ENCODE measurements at places on chromosomes 16 and 17. TPM values are rescaled to one million over a fixed set of nuclear protein-coding genes. Genes with fewer than 3 reads are reported as not detected.

- peaks cover 43% of the 10 kb centered on the region for H3K4me1 ChIP-seq
- H3K27ac ChIP-seq, result 0 out of 2 replicates have a peak overlapping the region, but pooled peaks have one; percentile 5
- H3K27me3 ChIP-seq, result no peaks in the 10 kb centered on the region
These were observed 43.8 kb upstream of the CDH13 start for GRCh38 chr16:82582975-82583374.

DNA sequence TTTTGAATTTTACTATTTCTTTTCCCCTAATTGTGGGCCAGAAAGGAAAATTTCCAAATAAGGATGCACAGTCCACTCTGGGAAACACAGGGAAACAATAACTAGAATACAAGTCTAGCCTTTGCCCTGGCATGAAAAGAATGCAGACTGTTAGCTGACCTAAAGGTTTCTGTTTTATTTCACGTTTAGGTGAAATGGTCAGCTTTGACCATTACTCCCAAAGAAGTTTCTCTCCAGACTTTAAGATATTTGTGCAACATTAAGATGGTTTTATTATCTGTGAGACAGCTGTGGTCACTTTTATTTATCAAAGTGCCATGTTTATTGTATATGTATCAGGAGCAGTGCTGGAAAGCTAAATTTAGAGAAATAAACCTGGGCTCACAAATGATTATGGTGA lies 163.9 kb downstream of the SPECC1 start:
- peak overlapping the region; percentile 85 for H3K27ac ChIP-seq

- peaks cover 4% of the 10 kb centered on the region for H3K4me1 ChIP-seq
- H3K27ac ChIP-seq, result no peak overlapping the region
- H3K27me3 ChIP-seq, result no peaks in the 10 kb centered on the region
- peaks cover 89% of the 10 kb centered on the region for H3K36me3 ChIP-seq
These were observed 18.8 kb upstream of the LASP1NB start for GRCh38 chr17:38906460-38907228.

- DNase-seq, result no peak
- H3K36me3 ChIP-seq, result no peaks in the 10 kb centered on the region
- H3K4me1 ChIP-seq, result no peaks in the 10 kb centered on the region
- no peaks in the 10 kb centered on the region for H3K27me3 ChIP-seq
- no peak overlapping the region for H3K27ac ChIP-seq
These were observed 25.3 kb upstream of the TRPV3 start for GRCh38 chr17:3582915-3583314.

DNA sequence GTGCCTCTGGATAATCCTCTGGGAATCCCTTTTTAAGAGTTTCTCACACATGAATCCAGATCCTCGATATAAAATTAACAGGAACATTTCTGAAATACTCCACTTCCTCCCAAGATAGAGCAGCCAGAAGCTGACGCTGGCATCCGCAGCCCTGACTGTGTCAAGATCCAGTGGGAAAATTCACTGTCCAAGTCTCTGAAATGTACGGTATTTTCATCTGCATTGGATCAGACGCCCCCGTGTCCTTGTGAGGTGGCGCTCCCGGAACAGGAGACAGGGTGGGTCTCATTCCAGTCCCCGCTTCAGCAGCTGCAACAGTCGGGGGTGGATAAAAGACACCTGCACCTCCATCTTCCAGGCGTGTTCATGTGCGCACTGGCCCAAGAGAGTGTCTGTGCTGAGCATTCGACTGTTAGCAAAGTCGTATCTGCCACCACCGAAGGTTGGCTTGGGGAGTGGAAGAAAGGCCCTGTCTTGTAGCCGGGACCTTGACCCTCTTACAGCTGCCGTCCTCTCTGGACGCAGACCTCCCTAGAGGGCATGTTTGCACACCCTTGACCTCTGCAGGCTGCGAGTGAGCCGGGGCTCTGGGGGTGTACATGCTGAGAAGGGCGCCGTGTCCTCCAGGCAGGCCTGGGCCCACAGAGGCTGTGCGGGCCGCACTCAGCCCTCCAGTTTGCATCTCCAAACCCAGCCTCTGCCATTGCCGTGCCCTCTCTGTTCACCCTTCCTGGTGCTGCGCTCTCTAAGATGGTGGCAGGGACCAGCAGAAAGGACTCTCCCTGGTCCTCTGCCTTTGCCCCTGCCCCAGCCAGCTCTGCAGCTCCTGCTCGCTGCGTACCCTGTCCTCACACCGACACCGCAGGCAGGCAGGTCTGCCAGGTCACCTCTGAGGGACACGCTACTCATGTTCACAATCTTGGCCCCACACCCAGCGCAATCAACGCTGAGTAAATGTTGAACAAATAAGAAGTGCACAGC lies 72.0 kb upstream of the CHMP6 start:
- H3K27ac ChIP-seq, result no peak overlapping the region
- DNase-seq, result no peak
- no peaks in the 10 kb centered on the region for H3K27me3 ChIP-seq
- H3K4me3 ChIP-seq, result no peak overlapping the region

GRCh38 chr16:85825326-85825725 lies 25.8 kb downstream of the COX4I1 start:
- H3K36me3 ChIP-seq, result no peaks in the 10 kb centered on the region
- DNase-seq, result no peak
- peaks cover 8% of the 10 kb centered on the region for H3K27me3 ChIP-seq
- no peak overlapping the region for H3K4me3 ChIP-seq

DNA sequence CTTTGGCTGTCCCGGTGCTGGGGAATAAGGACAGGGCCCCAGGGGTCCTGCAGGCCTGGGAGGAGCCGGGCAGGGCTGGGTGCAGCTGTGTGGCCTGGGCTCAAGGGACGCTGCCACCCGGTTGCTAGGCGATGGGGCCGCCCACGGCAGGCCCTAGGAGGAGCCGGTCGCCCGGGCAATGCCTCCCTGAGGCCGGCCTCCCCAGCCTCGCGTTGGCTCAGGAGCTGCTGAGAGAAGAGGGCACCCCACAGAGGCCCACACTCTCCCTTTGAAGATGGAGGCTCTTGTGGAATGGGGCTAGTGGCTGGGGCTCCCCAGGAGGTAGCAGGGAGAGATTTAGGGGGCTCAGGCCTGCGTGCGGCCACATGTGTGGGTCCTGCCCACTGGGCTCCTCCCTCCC lies at the start of gene CIBAR2:
Gene CIBAR2 (minus strand): TSS at position 109 of the 400 bp plus-strand sequence. CDS start 120 bp downstream, outside the sequence.
- no peaks in the 10 kb centered on the region for H3K27me3 ChIP-seq
- DNase-seq, result no peak
- no peaks in the 10 kb centered on the region for H3K36me3 ChIP-seq
- no peak within 1 kb of the TSS for H3K27ac ChIP-seq

DNA sequence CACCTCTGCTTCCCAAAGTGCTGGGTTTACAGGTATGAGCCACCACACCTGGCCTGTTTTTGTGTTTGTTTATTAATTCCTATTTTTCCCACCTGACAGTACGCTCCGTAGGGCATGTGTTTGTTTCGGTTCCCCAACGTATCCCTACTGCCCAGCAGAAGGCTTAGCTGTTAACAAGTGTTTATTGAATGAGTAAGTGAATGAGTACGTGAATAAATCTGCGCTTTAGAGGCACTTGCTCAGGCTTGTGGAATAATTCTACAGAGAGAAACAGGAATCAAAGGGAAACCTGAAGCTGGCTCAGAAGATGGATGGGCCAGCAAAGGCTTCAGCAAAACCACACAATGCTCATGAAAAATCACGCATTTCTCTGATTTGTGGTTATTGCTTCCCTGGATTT lies 647.9 kb downstream of the MAF start:
- no peak overlapping the region for H3K27ac ChIP-seq
- H3K4me3 ChIP-seq, result no peak overlapping the region
- no peaks in the 10 kb centered on the region for H3K4me1 ChIP-seq
- no peak for DNase-seq

GRCh38 chr16:27706866-27707685 lies 157.1 kb downstream of the KATNIP start:
- no peak for DNase-seq
- 0 out of 2 replicates have a peak, but pooled peaks cover 5% of the 10 kb centered on the region for H3K36me3 ChIP-seq
- H3K4me1 ChIP-seq, result peaks cover 10% of the 10 kb centered on the region

GRCh38 chr16:75806487-75806886 lies 80.2 kb upstream of the CPHXL start:
- H3K27me3 ChIP-seq, result no peaks in the 10 kb centered on the region
- no peaks in the 10 kb centered on the region for H3K4me1 ChIP-seq
- H3K36me3 ChIP-seq, result no peaks in the 10 kb centered on the region

GRCh38 chr16:12336141-12336540 lies 359.6 kb downstream of the SNX29 start:
- H3K27me3 ChIP-seq, result no peaks in the 10 kb centered on the region
- no peak for DNase-seq
- no peak overlapping the region for H3K4me3 ChIP-seq
- peaks cover 11% of the 10 kb centered on the region for H3K4me1 ChIP-seq
- H3K36me3 ChIP-seq, result no peaks in the 10 kb centered on the region

- H3K27me3 ChIP-seq, result no peaks in the 10 kb centered on the region
- no peak for DNase-seq
- no peak overlapping the region for H3K4me3 ChIP-seq
- no peaks in the 10 kb centered on the region for H3K4me1 ChIP-seq
- no peaks in the 10 kb centered on the region for H3K36me3 ChIP-seq
These were observed 74.5 kb upstream of the RCVRN start for GRCh38 chr17:9979463-9979995.

DNA sequence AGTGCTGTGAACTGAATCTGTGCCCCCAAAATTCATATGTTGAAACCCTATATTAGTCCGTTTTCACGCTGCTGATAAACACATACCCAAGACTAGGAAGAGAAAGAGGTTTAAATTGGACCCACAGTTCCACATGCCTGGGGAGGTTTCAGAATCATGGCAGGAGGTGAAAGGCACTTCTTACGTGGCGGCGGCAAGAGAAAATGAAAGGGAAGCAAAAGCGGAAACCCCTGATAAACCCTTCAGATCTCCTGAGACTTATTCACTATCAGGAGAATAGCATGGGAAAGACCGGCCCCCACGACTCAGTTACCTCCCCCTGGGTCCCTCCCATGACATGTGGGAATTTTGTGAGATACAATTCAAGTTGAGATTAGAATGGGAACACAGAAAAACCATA lies 3.7 kb upstream of the SPDYE4 start:
- no peak overlapping the region for H3K4me3 ChIP-seq
- H3K27ac ChIP-seq, result no peak overlapping the region
- H3K36me3 ChIP-seq, result no peaks in the 10 kb centered on the region
- H3K27me3 ChIP-seq, result no peaks in the 10 kb centered on the region

GRCh38 chr17:29495011-29495410 lies 71.8 kb downstream of the ABHD15 start:
- no peak for DNase-seq
- H3K27me3 ChIP-seq, result no peaks in the 10 kb centered on the region
- H3K27ac ChIP-seq, result no peak overlapping the region
- no peak overlapping the region for H3K4me3 ChIP-seq
- H3K36me3 ChIP-seq, result peaks cover 63% of the 10 kb centered on the region

- H3K4me1 ChIP-seq, result no peaks in the 10 kb centered on the region
- no peaks in the 10 kb centered on the region for H3K36me3 ChIP-seq
- H3K27ac ChIP-seq, result no peak overlapping the region
- H3K27me3 ChIP-seq, result no peaks in the 10 kb centered on the region
These were observed 514.4 kb upstream of the SALL1 start for GRCh38 chr16:51665436-51665998.

DNA sequence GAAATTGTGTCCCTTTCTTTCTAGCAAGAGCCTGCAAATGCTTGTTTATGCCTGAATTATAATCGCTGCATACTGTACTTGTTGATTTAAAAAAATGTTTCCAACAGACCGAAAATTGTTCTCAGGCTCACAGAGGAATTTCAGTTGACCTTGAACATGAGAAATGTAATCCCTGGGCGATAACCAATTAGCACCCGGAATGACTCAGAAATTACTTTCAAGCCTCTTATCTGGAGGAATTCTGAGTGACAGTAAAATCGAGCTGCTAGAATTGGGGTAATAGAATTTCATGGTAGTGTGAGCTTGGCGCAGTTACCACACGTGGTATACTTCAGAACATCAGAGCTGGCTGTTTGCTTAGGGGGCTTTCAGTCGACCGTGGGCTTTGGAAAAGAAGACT lies 139.1 kb upstream of the CACNG3 start:
- no peak overlapping the region for H3K4me3 ChIP-seq
- no peaks in the 10 kb centered on the region for H3K4me1 ChIP-seq
- H3K27me3 ChIP-seq, result no peaks in the 10 kb centered on the region
- no peak overlapping the region for H3K27ac ChIP-seq
- DNase-seq, result no peak

DNA sequence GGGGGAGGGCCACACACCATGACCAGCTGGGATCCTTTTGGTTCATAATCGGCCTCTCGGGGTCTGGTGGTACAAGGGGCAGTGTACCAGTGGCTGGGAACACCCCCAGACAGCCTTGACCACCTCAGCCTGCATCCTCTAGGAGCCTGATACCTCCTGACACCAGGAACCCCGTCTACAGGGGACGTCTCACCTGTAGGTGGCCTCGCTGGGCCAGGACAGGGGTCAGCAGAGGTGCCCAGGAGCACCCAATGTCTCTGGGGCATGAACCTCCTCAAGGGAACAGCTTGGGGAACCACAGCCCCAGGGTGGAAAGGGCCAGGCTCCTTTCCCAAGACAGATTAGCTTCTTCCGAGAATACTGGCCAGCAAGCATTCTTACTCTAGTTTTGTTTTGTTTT lies 2.5 kb upstream of the METRNL start:
- no peak overlapping the region for H3K4me3 ChIP-seq
- peaks cover 13% of the 10 kb centered on the region for H3K36me3 ChIP-seq
- peaks cover 29% of the 10 kb centered on the region for H3K4me1 ChIP-seq
- H3K27me3 ChIP-seq, result 0 out of 2 replicates have a peak, but pooled peaks cover 2% of the 10 kb centered on the region

GRCh38 chr17:41545829-41546410 lies 17.8 kb upstream of the KRT19 start:
- H3K4me1 ChIP-seq, result peaks cover 36% of the 10 kb centered on the region
- no peak overlapping the region for H3K4me3 ChIP-seq
- no peaks in the 10 kb centered on the region for H3K36me3 ChIP-seq
- H3K27ac ChIP-seq, result no peak overlapping the region
- DNase-seq, result no peak

- H3K4me3 ChIP-seq, result no peak overlapping the region
- no peaks in the 10 kb centered on the region for H3K36me3 ChIP-seq
- H3K27ac ChIP-seq, result no peak overlapping the region
- no peaks in the 10 kb centered on the region for H3K4me1 ChIP-seq
- DNase-seq, result no peak
- no peaks in the 10 kb centered on the region for H3K27me3 ChIP-seq
These were observed 1.2 kb upstream of the TAOK1 start for GRCh38 chr17:29388937-29389336.

The SPEM2 gene
- not detected for total RNA-seq

The ALOXE3 gene
- not detected for total RNA-seq

The KRT33A gene
- total RNA-seq, result not detected

The NRN1L gene
- not detected for total RNA-seq

The TM4SF5 gene
- not detected for total RNA-seq

The SERPINF2 gene
- not detected for total RNA-seq

The RHBDF1 gene
- total RNA-seq, result 23.4 TPM

The DDX19B gene
- 55.9 TPM for total RNA-seq

The HBA2 gene
- not detected for total RNA-seq

All from SJSA1 (cell line).